HS-27A (cell line): ENCODE measurements at places on chromosomes 5 and 9.

DNA sequence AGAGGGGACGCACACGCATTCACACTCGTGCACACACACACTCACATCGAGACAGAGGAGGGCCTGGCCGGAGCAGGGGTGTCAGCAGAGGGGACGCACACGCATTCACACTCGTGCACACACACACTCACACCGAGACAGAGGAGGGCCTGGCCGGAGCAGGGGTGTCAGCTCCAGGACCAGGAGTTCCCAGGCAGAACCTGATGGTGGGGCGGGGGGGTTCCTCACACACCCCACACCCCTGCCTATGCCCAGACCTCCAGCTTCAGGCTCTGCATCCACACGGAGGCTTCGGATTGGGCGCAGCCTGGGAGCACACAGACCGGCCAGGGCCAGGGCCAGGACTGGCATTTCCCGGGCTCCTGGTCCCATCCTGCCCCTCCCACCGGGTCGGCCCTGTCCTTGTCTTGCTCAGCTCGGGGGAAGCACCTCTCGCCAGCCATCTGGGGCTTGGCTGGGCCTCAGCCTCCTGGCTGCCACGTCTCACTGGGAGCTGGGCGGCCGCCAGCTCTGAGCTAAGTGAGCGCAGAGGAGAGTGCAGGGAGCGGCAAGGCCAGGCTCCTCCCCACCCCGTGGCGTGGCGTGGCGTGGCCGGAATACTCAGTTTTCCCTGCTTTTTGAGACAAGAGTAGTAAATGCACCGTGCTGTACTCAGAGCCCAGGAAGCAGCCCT is 31.3 kb downstream of the ADAMTS2 start:
- DNase-seq, result no peak

DNA sequence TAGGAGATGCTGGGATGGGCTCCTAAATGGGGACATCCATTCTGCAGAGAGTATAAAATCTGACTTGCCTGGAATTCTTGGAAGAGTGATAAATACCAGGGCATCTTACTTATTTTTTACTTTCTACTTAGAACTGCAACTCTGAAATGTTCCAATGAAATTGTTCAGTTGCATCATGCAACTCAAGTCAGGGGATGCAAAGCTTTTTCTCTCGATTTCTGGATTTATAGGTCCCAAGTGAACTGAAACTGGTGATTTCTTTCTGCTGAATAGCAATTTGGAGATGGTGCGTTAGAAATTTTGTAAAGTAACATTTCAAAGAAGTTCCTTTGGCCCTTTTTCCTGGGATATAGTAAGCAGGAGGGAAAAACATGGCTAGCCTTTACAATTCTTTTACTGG is 238.4 kb upstream of the CD180 start:
- DNase-seq, result no peak

- no peak for DNase-seq
Measured at GRCh38 chr5:152689250-152689711, 284.2 kb upstream of the NMUR2 start.

- DNase-seq, result no peak
Measured at GRCh38 chr5:174239718-174240117, 194.2 kb downstream of the NSG2 start.

DNA sequence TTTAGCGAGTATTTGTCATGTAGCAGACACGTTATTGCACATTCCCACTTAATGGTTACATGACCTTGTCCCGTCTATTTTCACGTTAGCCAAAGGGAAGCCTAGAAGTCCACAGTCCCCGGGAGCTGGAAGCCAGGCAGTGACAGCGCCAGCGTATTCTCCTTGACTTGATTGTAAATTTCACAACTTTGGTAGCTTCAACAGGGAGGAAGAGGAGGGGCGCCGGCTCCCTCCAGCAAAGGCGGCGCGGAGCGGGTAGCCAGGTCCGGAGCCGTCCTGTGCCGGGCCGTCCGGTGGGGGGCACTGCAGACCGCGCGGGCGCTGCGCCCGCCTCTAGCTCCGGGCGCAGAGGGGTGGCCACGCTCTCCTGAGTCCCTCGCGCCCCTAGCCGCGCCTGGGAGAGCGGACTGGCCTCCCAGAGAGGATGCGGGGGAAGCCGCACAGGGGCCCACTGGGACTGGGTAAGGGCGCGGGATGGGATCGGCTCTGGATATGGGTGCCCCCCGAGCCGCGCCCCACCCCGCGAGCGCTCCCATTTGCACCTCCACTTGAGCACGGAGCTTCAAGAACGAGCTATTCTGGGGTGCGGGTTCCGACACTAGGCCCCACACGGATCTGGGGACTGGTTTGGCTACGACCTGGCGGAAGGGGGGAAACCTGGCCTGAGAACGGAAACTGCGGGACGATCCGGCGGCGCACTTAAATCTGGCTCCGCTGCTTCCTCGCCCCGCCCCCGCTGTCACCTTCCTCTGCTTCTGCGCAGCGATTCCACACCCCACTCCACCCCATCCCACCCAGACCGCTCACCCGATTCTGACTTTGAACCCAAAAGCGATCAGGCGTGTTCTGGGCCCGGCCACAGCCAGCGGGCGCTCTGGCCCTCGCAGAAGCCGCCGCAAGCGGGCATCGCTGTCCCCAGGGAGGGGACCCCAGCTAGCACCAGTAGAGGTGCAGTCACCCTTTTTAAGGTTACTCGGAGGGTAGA is 23.8 kb downstream of the KLF4 start:
- DNase-seq, result no peak

DNA sequence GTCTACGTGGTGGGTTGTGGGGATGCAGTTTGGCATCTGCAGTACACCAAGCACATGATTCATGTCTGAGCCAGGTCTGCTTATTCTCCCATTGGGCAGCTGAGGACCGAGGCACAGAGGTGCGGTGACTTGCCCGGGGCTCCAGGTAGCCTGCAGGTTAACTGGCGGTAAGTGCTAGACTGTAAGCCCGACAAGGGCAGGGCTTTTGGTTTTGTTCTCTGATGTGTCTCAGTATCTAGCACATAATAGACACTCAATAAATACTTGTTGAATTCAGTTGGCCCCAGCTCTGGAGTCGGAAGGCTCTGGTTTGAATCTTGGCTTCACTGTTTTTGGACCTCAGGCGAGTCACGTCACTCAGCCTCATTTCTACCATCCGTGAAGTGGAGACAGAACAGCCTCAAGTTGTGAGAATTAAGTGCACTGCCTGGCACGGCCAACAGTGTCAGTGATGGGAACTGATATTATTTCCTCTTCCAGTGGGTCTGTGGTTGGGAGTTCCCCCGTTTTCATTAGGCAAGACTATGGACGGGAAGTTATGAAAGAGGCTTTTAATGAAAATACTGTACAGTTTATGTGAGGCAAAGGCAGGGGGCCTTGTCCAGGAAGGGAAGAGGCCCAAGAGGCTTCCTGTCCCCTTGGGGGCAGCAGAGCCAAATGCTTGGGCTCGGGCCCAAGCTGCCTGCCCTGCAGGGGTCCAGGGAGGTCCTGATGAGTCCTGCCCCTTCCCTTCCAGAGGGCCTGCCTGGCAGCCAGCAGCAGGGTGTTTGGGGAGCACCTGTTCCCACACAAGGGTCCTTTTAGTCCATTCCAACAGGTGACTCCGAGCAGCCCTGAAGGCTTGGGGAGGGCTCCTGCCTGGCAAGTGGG is 3.3 kb downstream of the PRELID1 start:
- no peak for DNase-seq
